ENCODE measurements at places on chromosomes 16 and 17.

GRCh38 chr17:80424878-80425765, 10.2 kb downstream of the ENDOV start:
- DNase-seq, result no peak

- no peak for DNase-seq
Observed at GRCh38 chr17:10105513-10106001, 92.8 kb downstream of the GAS7 start.

DNA sequence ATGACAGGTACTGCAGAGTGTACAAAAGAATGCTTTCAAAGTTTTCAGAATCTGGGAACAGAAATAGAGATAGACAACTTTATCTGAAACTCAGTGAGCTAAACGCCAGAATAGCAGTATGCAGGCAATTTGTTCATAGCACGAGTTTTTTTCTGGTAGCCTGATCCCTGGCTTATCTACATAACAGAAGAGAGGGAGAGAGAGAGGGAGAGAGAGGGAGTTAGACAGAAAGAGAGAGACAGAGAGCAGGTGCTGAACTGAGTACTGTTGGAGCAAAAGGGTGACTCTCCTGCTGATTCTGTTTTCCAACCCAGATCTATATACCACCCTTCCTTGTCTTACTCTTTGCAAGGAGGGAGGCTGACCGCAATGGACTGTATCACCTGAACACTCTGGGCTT, 388.0 kb upstream of the CA10 start:
- DNase-seq, result no peak

DNA sequence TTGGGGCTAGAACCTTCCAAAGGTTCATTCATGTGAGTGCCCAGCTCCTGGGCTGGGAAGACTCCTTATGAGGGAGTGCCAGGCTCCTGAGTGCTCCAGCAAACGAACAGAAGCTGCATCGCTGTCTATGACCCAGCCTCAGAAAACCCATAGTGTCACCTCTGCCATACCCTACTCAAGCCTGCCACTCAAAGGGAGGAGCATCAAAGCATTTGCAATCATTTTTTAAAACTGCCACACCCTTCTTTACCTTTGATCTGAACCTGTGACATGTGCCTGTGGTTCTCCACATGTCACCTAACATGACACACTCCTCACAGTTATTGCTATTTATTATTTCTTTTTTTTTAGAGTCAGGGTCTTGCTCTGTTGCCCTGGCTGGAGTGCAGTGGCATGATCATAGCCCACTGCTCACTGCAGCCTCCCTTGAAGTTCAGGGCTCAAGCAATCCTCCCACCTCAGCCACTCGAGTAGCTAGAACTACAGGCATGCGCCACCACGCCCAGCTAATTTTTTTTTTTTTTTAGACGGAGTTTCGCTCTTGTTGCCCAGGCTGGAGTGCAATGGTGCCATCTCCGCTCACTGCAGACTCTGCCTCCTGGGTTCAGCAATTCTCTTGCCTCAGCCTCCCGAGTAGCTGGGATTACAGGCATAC, 7.3 kb upstream of the KDM8 start:
- no peak for DNase-seq

DNA sequence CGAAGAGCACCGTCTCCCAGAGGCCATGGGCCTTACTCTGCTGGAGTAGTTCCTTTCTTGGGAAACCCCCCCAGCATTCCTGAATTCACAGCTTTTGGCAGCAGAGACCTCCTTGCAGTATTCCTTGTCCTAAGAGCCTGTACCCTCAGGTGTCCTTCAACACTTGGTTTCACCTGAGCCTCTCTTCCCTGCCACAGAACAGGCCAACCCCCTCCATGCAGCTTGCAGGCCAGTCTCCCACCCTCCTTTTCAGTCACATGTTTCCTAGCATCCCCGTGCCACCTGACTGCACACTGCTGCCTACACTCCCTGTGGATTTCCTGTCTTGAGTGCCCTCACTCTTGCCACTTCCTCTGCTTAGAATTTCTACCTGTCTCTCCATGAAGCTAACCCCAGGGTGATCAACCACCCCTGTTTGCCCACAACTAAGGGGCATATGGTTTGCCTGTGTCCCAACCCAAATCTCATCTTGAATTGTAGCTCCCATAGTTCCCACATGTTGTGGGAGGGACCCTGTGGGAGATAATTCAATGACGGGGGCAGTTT, 65.5 kb downstream of the DYNLRB2 start:
- no peak for DNase-seq

All from NK-92 treated with Interleukin-12 subunit alpha and Interleukin-12 subunit beta, amount 100 ng/mL, for 24 hours (cell line).